ENCODE measurements at places on chromosomes 11 and 22.

- no peak for DNase-seq
Observed at GRCh38 chr22:48318575-48319320, 1508.9 kb downstream of the BRD1 start.

GRCh38 chr11:68064926-68065325 lies 26.1 kb downstream of the TCIRG1 start:
- DNase-seq: no peak

DNA sequence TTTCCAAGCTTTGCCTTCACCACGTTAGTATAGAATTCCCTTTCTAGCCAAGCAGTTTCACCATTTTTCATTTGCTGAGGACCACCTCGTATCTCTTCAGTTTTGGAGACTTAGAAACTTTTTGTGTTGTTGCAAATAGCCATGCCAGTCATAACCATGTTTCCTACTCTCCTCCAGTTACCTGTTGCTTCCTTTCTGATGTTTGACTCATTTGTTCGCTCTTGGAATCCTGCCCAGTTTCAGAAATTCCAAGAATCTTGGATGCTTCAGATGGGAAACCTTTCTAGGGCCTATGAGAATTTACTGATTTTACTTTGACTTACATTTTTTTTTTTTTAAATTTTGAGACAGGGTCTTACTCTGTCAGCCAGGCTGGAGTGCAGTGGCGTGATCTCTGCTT lies 65.4 kb downstream of the PPP6R3 start:
- no peak for DNase-seq

GRCh38 chr22:20582520-20583361 lies 75.3 kb downstream of the MED15 start:
- no peak for DNase-seq

GRCh38 chr11:3904228-3904627 lies 48.8 kb downstream of the STIM1 start:
- DNase-seq: no peak

- DNase-seq: no peak
Observed at GRCh38 chr11:124536520-124536919, 6.9 kb downstream of the OR8B12 start.

GRCh38 chr11:104781719-104782376 lies 116.4 kb downstream of the CASP12 start:
- DNase-seq: no peak

GRCh38 chr11:110092515-110093406 lies at the start of gene ZC3H12C:
Gene ZC3H12C (plus strand): TSS chr11:110093392. CDS start chr11:110093412, 20 bp downstream.
- peak; percentile 29 for DNase-seq

DNA sequence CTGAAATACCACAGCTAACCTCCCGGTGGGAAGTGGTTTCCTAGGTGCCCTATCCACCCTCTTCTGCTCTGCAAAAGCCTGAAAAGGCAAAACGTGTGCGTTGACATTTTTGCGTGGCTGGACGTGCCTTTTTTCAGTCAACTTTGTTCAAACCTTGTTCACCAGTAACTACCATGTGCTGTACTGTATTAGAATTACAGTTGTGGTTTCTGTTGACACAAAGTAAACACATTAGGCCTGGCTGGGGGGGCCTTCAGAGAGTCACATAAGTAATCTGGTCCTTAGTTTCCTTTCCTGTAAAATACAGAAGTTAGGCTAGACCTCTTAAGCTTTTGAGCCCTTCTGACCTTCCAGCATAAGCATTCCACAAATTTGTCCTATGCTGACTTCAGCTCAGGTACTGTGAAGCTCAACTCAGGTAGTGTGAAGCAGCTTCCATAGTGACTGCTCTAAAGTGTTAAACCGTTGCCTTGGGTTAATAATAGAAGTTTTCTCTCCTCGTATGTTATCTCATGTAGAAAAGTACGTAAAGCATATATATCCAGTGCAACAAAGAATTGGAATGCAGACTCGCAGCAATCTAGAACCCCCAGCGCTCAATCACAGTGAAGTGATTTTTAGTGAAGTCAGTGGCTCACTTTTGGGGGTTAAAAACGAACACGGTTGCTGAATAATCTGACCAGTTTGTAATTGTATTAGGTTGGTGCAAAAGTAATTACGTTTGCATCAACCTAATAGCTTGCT lies 1.8 kb downstream of the EWSR1 start:
- no peak for DNase-seq

DNA sequence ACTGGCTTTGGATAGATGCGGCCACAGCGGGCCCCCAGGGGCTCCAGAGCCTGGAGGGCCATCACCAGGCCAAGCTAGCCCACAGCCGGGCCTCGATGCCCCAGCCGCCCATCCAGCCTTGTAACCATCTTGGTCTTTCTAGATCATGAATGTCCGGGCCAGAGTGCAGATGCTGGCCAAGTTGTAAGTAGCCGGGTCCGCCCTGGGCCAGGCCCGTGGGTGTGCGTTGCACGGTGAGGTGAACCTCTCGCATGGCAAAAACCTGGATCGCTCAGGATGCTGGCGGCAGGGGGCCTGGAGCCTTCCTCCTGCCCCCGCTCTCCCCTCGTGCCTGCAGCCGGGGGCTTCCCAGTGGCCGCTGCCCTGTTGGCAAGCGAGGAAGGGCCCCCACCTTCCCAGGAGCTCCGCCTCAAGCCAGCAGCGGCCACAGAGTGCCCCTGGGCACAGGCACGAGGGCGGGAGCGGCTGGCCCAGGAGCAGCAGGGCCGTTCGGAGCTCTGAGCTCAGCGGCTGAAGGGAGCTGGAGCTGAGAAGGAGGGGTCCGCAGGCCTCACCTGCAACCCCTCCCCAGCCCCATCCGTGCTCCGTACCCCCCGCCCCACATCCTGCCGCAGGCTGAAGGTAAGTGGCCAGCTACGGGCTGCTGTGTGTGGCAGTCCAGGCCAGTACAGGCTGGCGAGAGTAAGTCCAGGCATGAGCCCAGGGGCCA lies 10.9 kb upstream of the MRPL23 start:
- DNase-seq: no peak

- DNase-seq: no peak
Observed at GRCh38 chr22:28560046-28560742, 119.4 kb downstream of the TTC28 start.

DNA sequence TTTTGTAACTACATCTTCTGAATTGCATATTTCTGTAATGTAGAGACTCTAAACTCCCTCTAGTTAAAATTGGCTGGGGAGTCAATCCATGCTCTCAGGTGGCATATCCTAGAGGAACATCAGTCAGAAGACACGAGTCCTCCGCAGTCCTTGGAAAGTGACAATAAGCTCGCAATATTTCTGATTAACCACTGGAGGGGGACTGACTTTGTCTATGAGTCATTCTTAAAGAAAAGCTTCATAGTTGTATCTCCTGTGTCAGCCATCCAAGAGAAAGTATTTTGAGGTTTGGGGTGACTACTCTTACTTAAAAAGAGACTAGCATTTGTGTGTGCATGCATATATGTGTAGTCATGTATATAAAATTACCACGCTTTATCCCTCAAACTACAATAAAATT lies 60.2 kb downstream of the SLN start:
- no peak for DNase-seq

Measured in stimulated activated CD4-positive, alpha-beta T cell treated with anti-CD3 and anti-CD28 coated beads, Interleukin-4, amount 100 ng/mL, for 24 hours (primary cell).